NCI-H1105 treated with DMSO at 0.1 percent for 48 hours (cell line): ENCODE measurements at places on chromosomes 7 and 10.
A peak's percentile ranks its signal among the peaks of the same experiment; 100 is the strongest.

DNA sequence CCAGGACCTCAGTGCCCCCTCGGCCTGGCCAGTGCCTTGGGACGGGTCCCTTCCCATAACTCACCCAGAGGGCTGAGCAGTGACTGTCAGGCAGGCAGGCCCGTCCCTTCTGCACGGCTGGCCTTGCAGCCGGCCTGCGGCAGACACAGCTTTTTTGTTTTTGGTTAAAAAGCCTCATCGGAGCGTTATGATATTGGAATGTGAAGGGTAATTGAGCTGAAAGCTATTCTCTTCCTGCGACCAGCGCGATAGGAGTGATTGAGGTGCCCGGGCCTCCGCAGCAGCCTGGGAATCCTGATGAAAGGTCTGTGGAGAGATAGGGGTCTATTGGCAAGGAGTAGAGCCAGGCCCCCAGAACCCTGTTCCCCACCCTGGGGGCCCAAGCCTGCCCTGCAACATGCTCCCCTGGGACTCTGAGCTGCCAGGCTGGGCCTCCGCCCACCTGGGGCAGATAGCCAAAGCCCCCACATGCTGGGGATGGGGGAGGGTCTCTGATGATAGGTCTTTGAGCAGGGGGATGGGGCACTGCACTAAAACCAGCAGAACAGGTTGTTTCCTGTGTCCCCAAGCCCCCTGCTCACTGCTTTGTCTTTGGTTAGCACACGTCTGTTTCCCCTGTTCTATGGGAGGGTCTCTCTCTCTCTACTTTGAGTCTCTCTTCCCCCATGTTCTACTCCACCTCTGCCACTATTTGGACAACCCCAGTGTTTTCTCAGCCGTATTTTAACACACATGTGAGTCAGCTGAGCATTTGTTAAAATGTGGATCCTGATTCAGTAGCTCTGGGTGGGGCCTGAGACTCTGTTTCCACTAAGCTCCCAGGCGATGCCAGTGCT is 131.9 kb downstream of the CDH23 start:
- no peak for DNase-seq

GRCh38 chr7:147711447-147711846 is 879.1 kb upstream of the C7orf33 start:
- DNase-seq = no peak

DNA sequence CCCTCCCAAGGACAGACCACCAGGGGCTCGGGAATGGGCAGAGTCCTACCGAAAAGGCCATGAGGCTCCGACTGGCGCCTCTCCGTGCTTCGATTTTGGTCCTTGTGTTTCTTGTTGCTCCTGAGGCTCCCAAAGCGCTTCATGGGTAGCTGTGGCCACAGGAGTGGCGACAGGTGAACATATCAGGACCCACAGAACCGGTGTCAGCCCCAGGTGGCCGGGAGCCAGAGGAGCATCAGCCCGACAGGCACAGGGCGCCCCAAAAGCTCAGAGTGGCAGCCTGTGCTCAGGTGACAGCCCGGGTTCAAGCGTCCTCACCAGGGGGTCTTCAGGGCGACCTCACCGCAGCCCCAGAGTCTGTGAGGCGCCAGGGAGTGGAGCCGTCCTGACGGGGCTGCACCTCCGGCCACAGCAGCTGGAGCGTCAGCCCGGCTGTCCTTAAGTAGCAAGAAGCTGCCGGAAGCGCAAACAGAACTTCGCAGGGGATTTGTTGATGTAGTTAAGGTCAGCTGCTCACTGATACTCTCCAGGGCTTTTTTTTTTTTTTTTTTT is 141.0 kb downstream of the PRKAG2 start:
- DNase-seq = no peak

- no peak for DNase-seq
These were observed 461.6 kb upstream of the VSTM2A start for GRCh38 chr7:54080525-54080924.

DNA sequence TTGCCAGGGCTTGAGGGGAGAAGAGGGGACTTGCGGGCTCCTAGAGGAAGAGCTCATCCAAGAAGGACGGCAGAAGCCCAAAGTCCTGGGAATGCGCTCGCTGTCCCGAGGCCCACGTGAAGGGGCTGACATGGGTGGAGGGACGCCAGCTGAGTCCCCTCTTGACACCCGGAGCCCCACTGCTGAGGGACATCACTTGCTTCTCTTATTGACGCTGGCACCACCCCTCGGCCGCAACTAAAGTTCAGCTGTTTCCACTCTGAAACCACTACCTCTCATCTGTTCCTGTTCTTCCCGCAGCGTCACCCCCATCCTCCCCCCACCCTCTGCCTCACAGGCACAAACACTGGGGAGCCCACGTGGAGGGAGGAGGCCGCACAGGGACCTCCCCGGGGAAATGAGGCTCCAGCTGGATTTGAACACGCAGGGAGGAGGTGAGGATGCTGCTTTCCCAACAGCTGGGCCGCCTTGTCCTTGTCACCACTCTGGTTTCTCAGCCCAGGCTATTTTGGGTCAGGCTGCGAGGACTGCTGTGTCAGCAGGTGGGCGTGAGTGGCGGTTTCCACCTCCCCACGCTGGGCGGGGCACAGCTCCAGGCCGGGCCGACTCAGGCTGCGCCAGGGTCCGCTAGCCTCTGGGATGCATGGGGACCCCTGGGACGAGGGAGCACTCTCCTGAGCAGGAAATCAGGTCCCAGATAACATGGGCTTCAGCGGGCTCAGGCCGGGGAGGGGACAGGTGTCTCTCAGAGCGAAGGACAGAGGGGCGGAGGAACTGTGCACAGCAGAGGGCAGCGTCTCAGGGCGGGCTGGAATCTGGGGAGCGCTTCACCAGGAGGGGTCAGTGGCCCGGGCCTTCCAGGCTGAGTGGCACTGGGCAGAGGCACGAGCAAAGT is 156.3 kb downstream of the ZNF248 start:
- no peak for DNase-seq

GRCh38 chr10:21724020-21724589 is 190.1 kb downstream of the MLLT10 start:
- peak; percentile 6 for DNase-seq

- no peak for DNase-seq
These were observed 43.8 kb downstream of the ZNF467 start for GRCh38 chr7:149729586-149729982.

DNA sequence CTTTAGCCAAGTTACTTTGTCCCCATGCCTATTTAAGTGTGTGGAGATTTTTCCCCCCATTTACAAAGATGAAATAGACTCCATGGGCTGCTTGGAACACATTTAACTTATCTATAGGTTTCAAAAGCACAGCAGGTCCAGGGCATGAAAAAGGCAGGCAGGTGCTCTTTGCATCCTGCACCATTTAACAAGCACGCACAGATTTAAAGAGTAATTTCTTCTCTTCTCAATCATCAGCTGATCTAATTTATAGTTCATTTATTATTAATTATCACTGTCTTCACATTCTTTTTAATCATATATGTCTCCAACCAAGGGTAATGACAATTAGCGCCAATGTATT is 156.8 kb downstream of the CACNA2D1 start:
- DNase-seq = no peak

- peak; percentile 2 for DNase-seq
These were observed 863 bp downstream of the CCNY start for GRCh38 chr10:35336921-35337823.

GRCh38 chr10:101236376-101237080 is 7.3 kb upstream of the LBX1 start:
- no peak for DNase-seq

DNA sequence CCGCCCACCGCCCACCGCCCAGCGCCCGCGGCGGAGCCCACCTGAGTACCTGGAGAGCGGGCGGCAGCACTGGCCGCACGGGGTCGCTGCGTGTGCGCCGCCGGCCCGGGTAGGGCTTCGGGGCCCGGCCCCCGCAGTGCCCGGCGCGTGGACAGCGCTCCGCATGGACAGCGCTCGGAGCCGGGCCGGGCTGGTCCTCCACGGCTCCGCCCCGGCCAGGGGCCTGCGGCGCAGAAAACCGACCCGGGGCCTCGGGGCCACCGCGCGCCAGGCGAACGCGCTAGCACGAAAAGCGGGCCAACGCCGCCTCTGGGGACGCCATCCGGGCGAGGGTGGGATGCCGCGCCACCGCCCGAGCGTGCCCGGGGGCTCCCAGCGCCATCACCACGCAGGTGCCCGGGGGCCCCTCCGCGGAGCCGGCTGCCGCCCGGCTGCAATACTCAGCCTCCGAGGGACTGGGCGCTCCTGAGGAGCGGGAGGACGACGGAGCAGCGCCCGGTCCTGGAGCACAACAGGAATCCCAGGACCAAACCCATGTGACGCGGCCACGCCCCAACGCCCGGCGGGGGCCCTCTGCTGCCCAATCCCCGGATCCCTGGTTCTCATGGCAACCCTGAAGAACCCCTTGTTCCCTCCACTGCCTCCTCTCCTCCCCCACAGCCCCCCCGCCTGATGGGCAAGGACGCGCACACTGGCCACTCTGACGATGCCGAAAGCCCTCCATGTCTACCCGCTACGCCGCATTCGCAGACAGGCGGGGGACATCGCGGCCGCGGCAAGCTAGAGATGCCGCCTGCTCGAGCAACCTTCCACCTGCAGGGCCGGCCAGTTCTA is at the start of gene GRB10:
Gene GRB10 (minus strand): TSS at position 522 of the 834 bp plus-strand sequence. CDS start 50,574 bp downstream, outside the sequence.
- DNase-seq = peak; percentile 75

GRCh38 chr10:10829576-10829975 is 188.1 kb upstream of the CELF2 start:
- DNase-seq = no peak

GRCh38 chr7:114989531-114989930 is 67.6 kb downstream of the MDFIC start:
- DNase-seq = no peak

DNA sequence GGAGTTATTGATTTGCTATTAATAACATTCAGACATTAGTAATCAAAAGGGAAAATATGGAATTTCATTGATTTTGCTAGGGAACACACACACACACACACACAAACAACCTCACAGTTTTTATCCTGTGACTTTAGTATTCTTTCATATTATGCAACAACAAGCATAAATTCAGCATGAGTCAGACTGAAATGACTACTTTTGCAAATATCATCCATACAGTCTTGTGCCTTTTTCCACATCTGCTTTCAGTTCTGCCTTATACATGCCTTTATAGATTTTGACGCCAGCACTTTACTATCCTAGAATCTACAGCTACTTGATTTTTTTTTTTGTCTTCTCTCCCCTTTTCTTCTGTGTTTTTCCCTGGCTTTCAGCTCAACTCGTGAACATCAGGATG is 975.8 kb upstream of the LRRTM3 start:
- no peak for DNase-seq

- no peak for DNase-seq
These were observed 77.6 kb downstream of the NRBF2 start for GRCh38 chr10:63210611-63211196.

DNA sequence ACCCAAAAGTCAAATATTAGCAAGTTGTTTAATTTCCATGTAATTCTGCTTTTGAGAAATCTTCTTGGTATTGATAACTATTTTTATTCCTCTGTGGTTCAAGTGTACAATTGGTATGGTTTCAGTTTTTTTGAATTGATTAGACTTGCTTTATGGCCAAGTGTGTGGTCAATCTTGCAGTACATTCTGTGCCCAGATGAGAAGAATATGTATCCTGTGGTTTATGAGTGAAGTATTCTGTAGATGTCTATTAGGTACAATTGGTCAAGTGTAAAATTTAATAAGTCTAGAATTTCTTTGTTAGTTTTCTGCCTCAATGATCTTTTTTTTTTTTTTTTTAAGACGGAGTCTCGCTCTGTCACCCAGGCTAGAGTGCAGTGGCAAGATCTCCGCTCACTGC is 36.6 kb upstream of the C7orf33 start:
- no peak for DNase-seq

DNA sequence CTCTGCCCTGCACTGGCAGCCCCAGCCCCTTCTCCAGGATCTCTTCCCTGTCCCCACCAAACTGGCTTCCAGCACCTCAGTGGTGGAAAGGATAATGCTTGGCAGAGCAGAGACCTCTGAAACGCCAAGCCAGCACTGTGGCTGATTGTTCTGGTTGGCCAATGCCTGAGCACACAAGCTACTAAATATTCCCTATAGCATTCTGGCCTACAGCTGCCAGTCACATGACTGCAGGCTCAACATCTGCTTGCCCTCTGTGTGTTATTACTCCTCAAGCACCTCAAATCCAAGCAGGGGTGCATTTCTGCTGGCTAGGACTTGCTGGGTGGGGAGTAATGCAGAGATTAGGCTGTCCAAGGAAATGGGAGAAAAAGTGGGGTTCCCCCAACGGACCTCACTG is 6.1 kb downstream of the TBATA start:
- DNase-seq = no peak

DNA sequence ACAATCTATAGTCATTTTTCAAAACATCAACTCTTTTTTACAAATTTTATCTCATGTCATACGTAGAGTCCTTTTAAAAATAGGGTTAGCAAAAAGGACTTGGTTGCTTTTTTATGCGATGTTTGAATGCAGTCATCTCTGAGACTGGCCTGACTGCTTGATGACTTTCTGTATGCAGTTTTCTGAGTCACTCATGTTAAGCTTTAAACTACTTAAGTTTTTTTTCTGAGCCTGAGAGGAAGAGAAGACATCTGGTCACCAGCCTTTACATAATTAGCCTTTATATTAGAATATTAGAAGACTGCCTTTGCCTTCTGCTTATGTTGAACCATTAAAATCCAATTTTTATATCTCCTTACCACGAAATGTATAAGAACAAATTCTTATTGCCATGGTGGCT is 834.4 kb upstream of the MBL2 start:
- no peak for DNase-seq

DNA sequence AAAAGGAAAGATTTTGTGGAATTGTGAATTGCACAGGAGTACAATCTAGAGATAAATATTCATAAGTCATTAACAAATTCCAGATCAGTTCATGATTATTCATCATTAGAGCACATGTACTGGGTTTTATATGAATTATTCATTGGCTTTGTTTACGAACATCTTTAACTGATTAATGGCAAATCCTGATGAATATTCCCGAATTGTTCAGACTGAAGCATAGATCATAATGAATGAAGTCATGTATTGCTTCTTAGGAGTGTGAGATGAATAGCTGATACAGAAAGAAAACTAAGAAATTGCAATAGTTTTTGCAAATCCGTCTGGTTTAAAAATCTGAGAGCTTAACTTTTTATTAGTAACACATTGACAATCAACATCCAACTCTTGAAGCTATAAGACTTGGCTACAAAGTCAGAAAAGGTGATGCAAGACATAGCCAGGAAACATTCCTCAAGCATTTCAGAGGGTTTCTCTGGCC is 183.6 kb upstream of the DGKB start:
- no peak for DNase-seq

GRCh38 chr10:78997635-78998618 is 70.8 kb upstream of the ZMIZ1 start:
- DNase-seq = no peak

DNA sequence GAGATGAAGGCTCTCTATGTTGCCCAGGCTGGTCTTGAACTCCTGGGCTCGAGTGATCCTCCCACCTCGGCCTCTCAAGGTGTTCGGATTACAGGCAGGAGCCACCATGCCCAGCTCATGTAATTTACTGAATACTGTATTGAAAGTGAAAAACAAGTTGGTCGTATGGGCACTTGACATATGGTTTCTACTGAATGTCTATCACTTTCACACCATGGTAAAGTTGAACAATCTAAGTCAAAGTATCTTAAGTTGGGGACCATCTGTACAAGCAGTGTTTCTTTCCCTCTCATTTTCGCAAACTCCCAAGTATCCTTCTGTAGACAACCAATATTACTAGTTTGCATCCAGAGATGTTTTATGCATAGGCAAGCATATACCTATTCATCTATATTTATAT is 116.6 kb downstream of the TMEM178B start:
- no peak for DNase-seq
